ENCODE measurements at places on chromosomes 3 and 15.

DNA sequence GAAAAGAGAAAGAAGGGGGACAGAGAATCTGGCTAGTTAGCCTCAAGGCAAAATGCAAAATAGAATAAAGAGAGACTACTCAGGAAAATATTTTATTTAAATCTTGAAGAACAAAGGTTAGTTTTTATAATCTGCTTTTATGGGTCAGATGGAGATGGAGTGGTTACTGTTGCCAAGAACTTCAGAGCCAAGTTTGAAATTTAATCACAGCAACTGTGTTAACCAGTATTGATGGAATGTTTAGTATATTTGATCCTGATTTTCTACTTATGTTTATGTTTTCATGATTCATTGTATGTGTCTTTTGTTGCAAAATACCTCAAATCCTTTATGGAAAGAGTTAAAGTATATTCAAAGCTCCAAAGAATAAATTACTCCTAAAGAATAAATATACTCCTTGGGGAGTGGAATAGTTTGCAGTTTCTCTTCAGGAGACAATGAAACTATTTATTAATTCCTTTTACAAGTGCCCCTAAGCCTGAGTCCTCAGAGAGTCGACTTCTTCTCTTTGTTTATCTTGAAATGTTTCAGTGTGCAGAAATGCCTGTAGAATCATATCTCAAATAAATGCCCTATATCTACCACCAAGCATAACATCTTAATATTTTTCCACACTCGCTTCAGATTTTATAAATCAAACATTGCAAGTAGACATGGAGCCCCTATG, 60.9 kb upstream of the THSD4 start:
- DNase-seq, result no peak

DNA sequence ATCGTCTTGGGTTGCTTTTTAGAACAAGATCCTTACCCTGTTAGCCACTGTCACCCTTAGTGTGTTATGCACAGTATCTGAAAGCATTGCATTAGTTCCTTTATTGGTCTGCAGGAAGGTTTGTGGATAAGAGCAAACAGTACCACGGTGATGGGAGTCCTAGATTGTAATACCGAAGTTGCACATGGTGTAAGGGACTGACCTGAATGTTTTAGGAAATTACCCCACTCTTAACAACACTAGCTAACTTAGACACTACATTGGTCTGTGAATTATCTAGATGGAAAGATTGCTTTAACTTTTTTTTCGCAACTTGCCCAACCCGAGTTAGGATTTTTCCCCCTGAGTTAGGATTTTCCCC, 1.3 kb downstream of the STT3B start:
- no peak for DNase-seq

GRCh38 chr3:72129501-72130094, 344.6 kb upstream of the PROK2 start:
- no peak for DNase-seq

DNA sequence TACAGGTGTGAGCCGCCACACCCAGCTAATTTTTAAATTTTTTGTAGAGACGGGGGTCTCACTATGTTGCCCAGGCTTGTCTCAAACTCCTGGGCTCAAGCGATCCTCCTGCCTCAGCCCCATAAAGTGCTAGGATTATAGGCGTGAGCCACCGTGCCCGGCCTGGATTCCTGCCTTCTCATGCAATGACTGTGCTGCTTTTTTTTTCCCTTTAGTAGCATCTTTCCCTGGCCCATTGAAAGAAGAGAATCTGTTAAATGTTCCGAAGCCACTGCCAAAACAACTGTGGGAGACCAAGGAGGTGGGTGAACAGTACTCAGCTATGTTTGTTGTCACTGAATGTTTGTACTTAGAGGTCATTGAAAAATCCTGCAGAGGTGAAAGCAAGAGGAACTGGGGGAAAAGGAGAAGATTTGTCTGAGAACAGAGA, 88.0 kb downstream of the CRTC3 start:
- no peak for DNase-seq

GRCh38 chr3:36542186-36542585, 161.9 kb downstream of the STAC start:
- DNase-seq, result no peak

Measured in activated CD4-positive, alpha-beta T cell treated with anti-CD3 and anti-CD28 coated beads, Interleukin-2, amount 50 U/mL, for 48 hours (primary cell).